ENCODE measurements at places on chromosomes 11 and 22.

DNA sequence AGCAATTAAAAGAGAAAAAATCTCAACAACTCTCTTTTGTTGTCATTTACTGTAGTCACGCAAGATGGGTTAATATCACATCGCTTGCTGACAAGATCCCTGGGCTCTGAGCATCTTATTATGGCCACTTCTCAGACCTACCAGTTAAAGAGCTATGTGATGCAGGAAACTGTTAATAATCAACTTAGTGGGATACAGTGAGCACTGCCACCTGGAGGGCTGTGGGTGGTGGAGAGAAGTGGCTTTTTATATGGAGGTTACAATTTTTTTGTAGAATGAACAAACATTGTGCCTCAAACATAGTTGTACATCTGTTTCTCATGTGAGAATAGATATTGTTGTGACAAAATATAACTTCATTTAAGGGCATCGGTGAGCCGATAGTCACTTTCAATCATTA is 181.0 kb downstream of the TENM4 start:
- no peak for DNase-seq

- DNase-seq, result no peak
Observed at GRCh38 chr11:71251761-71252268, 562 bp downstream of the SHANK2 start.

GRCh38 chr11:122050021-122050690 is 65.9 kb downstream of the BLID start:
- DNase-seq, result no peak

DNA sequence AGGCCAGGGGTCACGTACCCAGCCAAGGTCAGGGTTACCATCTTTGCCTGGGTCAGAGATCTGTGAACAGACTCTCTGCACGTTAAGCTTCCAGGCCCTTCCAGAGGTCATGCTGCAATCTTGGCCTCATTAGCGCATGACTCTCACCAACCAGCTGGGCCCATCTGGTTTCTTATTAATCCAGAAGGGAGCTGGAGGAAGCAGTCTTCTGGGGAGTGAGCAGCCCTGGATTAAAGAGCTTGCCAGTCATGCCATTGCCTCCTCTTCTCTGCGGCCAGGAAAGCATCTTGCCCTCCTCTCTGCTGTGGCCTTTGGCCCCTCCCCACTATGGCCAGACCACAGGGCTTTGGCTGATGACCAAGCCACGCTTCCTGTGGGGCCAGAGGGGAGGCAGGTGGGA is 57.4 kb downstream of the CHST1 start:
- no peak for DNase-seq

- DNase-seq, result no peak
Observed at GRCh38 chr11:119730789-119731386, 1.9 kb upstream of the NECTIN1 start.

GRCh38 chr11:110455718-110456117 is 26.0 kb downstream of the FDX1 start:
- DNase-seq, result no peak

GRCh38 chr11:79768343-79768742 is 327.5 kb upstream of the TENM4 start:
- no peak for DNase-seq

GRCh38 chr11:69496202-69496557 is 14.7 kb downstream of the LINC01488 start:
- no peak for DNase-seq

GRCh38 chr11:34783816-34784317 is 132.3 kb downstream of the APIP start:
- no peak for DNase-seq

DNA sequence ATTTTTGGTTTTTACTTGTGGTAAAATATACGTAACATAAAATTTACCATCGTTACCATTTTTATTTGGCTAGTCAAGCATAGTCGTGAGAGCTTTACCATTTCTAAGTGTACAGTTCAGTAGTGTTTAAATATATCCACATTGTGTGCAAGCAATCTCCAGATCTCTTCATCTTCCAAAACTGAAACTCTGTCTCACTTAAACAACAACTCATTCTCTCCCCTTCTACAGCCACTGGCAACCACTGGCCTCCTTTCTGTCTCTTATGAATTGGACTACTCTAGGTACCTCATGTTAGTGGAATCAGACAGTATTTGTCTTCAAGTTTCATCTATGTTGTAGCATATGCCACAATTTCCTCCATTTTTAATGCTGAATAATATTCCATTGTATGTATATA is 37.4 kb downstream of the SMC1B start:
- DNase-seq, result no peak

- DNase-seq, result no peak
Observed at GRCh38 chr11:123650901-123651300, 3.5 kb downstream of the SCN3B start.

- no peak for DNase-seq
Observed at GRCh38 chr11:57653163-57653562, 3.5 kb upstream of the YPEL4 start.

DNA sequence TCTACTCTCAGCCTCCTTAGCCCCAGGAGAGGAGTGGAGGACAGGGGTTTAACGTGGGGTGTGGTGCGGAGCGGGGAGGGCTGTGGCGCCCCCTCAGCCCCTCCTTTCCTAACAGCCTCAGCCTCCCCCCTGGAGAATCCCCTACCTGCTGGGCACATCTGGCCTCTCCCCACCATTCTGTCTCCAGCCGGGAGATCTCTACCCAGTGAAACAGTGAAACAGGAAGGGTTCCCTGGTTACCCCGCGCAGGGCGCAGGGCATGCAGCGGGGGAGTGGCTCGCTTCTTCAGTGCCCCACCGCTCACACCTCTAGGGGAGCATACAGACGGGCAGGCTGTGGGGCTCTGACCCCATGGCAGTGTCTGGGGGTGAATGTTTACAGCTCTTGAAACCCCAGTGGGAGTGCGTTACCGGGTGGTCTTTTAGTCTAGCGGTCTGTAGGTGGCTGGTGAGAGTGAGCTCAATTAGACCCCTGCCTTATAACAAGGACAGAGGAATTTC is 54.7 kb upstream of the CCDC188 start:
- DNase-seq, result no peak
